ENCODE measurements at places on chromosomes 7 and 10.
A peak's percentile ranks its signal among the peaks of the same experiment; 100 is the strongest.

DNA sequence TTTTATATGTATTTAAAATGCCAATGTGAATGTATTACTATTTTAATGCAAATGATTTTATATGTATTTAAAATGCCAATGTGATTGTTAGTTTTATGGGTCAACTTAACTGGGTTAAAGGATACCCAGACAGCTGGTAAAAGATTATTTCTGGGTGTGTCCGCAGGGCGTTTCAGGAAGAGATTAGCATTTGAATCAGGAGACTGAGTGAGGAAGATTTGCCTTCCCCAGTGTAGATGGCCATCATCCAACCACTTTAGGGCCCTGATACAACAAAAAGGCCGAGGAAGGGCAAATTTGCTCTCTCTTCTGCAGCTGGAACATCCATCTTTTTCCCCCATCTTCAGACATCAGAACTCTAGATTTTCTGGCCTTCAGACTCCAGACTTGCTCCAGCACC is 116.2 kb downstream of the BAMBI start:
- DNase-seq: no peak

- no peak for DNase-seq
Observed at GRCh38 chr7:112147793-112148361, 58.3 kb downstream of the DOCK4 start.

GRCh38 chr7:22610951-22611757 is 111.2 kb upstream of the STEAP1B start:
- no peak for DNase-seq

DNA sequence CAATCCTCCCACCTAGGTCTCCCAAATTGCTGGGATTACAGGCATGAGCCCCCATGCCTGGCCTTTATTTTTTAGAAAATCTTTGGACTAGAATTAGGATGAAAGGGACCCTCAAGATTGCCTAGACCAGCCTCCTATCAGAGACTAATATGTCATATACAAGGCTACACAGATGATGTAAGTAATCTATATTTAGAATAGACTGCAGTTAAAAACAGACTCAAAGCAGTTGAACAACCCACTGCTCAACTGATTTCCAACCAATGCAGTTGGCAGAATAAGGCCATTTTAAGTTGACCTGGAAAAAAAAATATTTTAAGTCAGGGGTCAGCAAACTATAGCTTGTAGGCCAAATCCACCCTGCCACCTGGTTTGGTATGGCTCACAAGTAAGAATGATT is 27.7 kb downstream of the PSPH start:
- no peak for DNase-seq

GRCh38 chr7:66910789-66911188 is 10.2 kb upstream of the TMEM248 start:
- DNase-seq: no peak

GRCh38 chr7:1121886-1122831 is 34.2 kb downstream of the GPER1 start:
- no peak for DNase-seq

DNA sequence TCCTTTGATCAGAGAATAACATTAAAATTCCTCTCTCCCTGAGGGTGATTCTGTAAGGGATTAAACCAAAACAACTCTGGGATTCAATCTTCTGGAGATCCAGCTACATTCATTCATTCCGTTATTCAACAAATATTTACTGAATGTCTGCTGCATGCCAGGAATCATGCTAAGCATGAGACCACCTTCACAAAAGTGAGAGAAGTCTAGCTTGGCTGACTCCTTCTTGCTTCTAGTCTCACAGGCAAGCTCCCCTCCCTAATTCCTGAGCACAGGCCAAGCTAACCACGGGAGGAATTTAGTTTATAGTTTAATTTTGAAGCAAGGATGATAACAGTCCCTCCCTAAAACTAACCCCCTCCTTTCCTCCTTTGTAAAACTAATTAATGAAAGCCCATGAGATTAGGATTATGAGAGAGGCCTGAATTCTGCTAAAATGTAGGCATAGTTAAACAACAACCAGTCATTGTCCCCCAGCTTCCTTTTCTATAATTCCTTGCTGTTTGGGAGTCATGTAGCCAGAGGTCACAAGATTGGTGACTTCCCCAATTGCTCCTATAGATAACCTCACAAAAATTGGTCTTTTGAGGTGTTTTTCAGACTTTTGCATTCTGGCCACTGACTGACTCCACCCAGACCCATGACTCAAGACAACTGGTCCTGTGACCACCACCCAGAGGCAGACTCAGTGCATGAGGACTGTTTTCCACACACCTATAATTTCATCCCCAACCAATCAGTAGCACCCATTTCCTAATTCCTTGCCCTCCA is 113.5 kb downstream of the ITGB8 start:
- no peak for DNase-seq

- DNase-seq: no peak
Observed at GRCh38 chr7:4809666-4810065, 34.2 kb downstream of the AP5Z1 start.

DNA sequence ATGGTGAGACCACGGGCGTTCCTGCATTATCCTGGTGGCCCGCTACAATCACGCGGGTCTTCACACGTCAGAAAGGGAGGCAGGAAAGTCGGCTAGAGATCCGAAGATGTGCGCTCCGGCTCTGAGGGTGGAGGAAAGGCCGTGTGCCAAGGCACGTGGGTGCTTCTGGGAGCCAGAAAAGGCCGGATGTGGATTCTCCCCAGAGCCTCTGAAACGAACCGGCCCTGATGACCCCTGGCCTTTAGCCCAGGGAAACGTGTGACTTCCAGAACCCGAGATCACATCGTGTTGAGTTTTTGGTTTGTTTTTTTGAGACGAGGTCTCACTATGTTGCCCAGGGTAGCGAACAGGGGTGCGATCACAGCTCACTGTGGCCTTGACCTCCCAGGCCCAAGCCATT is 244.2 kb downstream of the ELFN1 start:
- DNase-seq: no peak

GRCh38 chr7:76246804-76247389 is 45.2 kb downstream of the SRRM3 start:
- DNase-seq: no peak

DNA sequence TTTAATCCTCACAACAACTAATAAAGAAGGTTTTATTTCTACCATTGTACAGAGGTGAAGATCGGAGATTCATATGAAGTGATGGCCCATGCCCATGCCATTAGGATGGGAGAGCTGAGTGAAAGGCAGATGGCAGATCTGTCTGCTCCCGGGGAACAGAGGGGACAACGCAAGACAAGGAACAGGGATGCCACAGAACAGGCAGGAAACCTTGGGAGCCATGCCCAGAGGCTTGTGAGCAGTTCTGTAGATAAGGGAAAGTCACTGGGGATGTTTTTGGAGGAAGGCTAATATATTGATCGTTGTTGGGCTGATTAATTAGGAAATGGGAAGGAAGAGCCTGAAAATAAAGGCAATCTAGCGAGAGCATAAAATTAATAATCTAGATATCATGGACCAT is 73.1 kb upstream of the ITGB1 start:
- DNase-seq: no peak

GRCh38 chr10:6458814-6459213 is 121.3 kb downstream of the PRKCQ start:
- DNase-seq: no peak

DNA sequence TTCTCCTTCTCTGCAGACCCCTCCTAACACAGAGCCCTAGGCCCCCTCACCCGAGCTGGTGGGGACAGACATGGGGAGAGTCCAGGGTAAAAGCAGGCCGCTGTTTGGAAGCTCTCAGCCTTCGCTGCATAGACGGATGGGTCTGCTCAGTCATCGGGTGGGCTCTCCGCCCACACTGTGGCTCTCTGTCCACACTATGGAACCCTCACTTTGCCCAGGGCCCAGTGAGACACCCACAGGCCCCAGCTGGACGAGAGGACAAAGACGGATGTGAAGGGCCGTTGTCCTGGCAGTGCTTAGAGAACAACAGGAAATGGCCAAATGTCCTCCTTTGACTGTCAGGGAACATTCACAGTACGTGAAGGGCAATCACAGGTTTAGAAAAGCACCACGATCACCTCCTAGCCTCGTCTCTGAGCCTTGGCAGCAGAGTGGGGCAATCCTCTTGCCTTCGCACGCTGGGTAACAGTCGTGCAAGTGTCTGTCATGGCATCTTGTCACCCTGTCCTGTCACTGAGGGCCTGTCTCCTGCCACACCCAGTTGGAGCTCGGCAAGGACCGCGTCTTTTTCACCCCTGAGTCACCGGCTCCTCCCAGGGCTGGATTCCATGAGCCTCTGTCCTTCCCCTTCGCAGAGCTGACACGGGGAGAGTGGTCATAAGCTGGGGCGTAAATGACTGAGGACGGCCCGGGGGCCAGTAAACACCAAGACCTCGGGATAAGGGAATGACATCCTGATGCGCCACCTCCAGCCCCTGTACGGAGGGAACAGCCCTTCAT is 80.6 kb downstream of the PRKAG2 start:
- no peak for DNase-seq

DNA sequence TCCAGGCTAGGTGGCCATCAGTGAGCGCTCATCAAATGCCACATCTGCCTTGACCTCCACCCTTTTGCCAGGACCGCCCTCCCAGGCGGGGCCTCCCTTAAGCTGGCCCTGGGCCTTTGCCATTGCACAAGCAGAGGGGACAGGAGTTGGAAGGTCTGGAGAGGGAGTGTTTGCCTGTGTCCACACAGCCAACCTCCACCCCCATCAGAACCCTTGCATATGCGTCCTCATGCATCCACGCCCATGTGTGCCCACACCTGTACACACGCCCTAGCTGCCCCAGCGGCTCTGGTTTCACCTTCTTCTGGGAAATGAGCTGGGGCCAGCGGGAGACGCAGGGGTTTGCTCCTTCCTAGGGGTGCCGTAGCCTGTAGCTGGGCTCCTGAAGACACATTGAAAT is 64.0 kb downstream of the NEURL1 start:
- no peak for DNase-seq

DNA sequence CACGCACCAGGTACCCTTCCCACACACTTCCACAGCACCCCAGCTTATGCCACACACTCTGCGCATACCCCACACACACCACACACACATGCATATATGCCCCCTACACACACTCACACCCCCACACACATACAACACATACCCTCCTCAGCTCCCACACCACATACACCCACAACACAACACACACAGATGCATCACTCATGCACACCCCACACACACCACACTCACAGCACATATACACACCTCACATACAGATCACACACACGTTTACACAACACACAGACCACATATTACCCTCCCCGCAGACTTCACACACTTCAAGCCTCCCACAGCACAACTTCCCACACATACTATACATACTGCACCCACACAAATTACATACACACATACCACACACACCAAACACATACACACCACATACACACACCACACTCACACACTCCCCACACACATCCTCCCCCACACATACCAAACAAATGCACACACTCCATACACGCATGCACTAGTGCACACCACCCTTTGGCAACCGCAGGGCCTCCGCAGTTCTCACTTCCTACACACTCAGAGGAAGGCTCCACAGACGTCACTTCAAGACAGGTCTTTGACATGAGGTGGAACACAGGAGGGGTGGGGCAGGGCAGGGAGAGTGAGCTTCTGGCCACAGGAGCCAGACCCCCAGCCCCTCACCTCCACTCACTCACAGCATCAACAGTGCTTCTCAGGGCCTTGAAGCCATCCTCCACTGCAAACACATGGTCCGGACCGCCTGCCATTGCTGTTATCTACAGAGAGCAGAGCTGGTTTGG is 18.5 kb upstream of the ANTXRL start:
- no peak for DNase-seq

DNA sequence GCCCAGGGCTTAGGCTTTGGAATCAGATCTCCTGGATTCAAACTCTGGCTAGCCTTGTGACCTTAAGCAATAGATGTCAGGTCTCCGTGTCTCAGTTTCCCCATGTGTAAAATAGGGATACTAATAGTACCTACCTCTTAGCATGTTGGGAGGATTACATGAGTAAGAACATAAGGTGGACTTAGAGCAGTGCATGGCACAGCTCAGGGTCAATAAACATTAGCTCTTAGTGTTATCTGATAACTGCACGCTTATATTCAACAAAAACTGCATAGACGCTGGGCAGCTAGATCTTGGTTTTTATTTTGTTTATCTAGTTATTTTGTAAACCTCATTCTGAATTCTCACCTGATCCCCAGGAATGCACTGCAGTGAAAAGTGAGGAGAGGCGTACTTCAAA is 17.2 kb downstream of the TBXAS1 start:
- no peak for DNase-seq

- peak; percentile 26 for DNase-seq
Observed at GRCh38 chr7:664997-665735, 61.3 kb upstream of the DNAAF5 start.

GRCh38 chr10:111392159-111392558 is 315.3 kb downstream of the ADRA2A start:
- DNase-seq: no peak

DNA sequence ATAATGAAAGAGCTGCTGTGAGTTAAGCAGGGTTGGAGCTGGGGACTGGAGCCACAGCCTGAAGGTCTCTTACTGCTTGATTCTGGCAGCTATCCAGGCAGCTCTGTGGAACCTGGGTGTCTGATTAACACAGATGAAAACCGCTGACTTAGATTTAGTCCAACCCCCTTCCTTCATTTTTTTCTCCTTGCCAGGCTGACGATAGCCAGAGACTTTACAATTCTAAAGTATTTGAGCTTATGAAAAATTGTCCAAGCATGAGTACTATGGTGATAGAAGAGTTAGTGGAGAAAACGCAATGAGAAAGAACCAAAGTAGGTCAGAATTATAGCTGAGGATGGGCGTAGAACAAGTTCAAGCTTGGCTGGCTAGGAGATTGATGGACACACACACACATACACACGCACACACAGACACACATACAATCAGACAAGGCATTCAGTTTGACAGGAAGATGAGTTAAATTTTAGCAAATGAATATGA is 13.5 kb upstream of the GPR85 start:
- DNase-seq: no peak

- no peak for DNase-seq
Observed at GRCh38 chr10:68598978-68599770, 39.0 kb downstream of the TET1 start.

DNA sequence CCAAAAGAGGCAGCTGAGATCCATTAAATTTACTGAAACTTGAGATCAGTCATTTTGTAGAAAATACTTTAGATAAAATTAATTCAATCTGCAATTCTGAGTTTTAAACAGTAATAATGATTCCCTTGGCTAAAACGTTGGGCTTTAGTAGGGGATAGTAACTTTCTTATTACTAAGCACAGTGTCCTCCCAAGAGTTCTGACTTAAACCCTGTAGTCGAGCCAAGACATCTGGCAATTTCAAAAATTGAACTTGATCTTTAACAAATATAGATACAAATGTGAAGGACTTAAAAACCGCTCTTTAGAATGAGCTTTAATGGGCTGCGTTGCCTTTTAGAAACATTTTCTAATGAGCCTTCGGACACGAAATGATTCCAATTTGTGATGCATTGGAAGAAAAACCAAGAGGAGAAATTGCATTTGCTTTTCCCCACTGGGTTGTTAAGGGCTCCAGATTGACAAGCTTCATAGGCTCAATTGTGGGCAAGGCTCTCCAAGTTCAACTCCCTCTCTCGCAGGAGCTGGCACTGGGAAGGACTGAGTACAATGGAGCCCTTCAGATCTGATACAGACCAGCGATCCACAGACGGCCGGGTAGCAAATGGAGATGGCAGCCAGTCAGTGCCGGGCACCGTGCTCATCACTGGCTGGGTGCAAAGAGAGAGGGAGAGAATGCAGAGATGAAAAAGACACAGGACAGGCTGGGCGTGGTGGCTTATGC is 921.3 kb upstream of the AUTS2 start:
- no peak for DNase-seq

Data from non-pigmented ciliary epithelial cell (primary cell).